ENCODE measurements at places on chromosomes 11 and 22. TPM values are rescaled to one million over a fixed set of nuclear protein-coding genes. Genes with fewer than 3 reads are reported as not detected.

DNA sequence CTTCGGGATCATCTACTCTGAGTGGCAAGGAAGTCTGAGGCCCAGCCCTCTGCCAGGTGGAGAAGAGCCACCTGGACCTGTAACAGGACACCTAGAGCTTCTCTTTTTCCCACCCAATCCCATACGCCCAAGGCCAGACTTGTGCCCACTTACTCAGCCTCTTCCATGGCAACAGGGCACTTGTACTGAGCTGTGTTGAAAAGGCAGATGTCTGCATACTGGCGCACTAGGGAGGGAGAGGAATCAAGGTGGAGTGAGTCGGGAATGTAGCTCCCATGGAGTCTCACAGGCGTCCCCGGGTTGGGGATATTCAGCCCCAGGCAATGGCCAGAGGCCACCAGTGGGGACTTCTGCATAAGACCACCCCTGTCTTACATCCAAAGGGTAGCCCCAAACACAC lies 36.1 kb downstream of the TPBGL start:
- peaks cover 15% of the 10 kb centered on the region for H3K4me1 ChIP-seq
- peak; percentile 6 for DNase-seq
- no peaks in the 10 kb centered on the region for H3K27me3 ChIP-seq
- H3K27ac ChIP-seq: peak overlapping the region; percentile 56
- H3K36me3 ChIP-seq: peaks cover 88% of the 10 kb centered on the region
- no peak overlapping the region for H3K4me3 ChIP-seq

DNA sequence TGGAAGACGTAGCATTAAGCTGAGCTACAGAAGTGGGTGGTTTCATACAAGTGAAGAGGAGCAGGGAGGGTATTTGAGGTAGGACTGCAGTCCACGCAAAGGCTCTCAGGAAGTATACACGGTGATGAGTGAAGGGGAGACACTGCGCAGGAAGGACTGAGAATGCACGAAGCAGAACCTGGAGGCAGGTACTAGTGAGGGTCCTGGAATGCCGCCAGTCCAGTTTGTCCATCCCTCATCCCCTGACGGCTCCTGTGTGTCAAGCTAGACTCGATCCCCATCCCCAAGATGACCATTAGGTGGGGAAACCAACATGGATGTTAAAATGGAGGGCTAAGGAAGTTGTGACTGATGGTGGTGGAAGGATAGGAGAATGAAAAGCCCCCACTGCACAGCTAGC lies 23.8 kb downstream of the ART5 start:
- no peak overlapping the region for H3K27ac ChIP-seq
- no peaks in the 10 kb centered on the region for H3K27me3 ChIP-seq
- H3K36me3 ChIP-seq: no peaks in the 10 kb centered on the region
- peaks cover 10% of the 10 kb centered on the region for H3K4me1 ChIP-seq
- no peak for DNase-seq

DNA sequence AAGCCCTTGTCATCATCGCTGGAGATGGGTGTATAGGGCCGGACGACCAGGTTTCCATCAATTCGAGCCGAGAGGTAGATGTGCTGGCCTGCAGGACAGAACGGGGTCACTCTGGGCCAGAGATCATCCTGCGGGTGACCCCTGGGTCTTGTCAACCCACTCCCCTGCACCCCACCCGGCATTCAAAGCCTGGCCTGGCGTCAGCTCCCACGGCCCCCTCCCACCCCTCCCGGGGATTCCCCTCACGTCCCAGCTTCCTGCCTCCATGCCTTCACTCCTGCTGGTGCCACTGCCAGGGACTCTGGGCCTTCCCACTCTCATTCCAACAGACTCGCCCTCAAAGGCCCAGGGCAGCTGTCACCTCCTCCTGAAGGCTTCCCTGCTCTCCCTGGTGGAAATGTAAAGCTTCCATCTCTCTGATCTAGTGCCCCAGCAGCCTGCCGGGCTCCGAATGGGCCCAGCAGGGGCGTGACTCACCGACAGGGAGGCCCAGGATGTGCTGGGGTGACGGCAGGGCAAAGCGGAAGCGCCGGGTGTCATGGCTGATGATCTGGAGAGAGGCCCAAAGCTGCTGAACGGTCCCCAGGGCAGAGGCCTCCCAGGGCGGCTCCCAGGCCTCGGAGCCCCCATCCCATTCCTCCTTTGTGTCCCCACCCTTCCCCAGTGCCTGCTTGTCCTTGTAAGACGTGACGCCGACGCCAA lies 9.3 kb downstream of the ATP5MGL start:
- H3K4me1 ChIP-seq: peaks cover 11% of the 10 kb centered on the region
- H3K36me3 ChIP-seq: peaks cover 95% of the 10 kb centered on the region
- no peaks in the 10 kb centered on the region for H3K27me3 ChIP-seq
- DNase-seq: no peak
- H3K27ac ChIP-seq: no peak overlapping the region

GRCh38 chr11:121033635-121034034 lies 9.7 kb downstream of the TBCEL start:
- DNase-seq: no peak
- H3K4me1 ChIP-seq: peaks cover 3% of the 10 kb centered on the region
- H3K36me3 ChIP-seq: no peaks in the 10 kb centered on the region
- H3K4me3 ChIP-seq: no peak overlapping the region

DNA sequence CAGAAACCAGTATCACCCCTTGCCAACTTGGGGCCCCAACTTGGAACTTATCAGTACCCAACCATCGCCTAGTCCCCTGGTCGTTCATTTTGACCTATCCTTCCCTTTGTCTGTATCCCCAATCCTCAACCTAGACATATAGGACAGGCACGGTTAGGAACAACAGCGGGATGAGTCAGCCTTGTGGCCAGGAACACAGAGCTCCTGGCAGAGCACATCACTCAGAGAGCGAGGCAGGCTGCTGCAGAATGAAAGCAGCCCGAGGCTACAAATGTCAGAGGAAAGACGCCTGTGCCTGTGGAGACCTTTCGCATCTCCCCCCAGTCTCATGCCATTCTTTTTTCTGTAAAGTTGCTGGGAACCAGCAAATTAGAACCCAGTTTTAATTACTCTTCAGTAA lies 14.6 kb downstream of the DKK3 start:
- no peaks in the 10 kb centered on the region for H3K27me3 ChIP-seq
- H3K27ac ChIP-seq: no peak overlapping the region
- H3K4me3 ChIP-seq: no peak overlapping the region
- H3K4me1 ChIP-seq: no peaks in the 10 kb centered on the region
- DNase-seq: peak; percentile 46

DNA sequence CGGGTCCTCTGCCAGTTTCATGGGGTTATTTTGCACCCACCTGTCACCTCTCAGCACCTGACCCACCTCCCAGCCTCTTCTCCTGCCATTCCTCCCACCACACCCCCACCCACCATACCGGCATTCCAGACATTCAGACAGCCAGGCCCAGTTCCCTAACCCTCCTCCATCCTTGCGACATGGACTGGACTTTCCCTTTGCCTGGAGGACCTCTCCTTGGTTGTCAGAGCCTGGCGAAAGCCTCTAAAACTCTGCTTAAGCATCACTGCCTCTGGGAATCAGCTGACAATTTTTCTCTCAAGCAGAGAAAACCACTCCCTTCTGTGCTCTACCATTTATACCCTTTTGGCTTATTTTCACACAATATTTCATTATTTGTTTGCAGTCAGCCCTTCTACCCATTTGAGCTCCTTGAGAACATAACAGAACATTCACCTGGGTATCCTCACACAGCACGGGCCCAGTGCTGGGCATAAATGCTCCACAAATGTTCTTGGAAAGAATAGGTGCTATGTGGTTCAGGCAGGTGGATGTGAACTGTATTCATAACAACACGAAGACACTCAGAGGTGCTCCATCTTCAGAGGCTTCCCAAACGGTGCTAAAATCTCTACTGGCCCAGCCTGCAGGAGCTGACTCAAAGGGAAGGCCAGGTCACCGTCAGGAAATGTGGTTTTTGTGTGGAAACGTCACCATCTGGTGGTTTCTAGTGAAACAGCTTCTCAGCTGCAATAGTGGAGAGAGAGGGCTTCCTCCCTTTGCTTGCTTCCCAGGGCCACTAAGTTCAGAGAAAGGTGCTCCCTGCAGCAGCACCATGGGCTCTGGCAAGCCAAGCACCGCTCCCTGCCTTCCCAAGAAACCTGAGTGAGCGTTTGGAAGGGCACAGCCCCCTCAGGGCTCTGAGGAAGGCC lies 10.4 kb downstream of the SPATA19 start:
- DNase-seq: no peak
- no peak overlapping the region for H3K4me3 ChIP-seq
- no peak overlapping the region for H3K27ac ChIP-seq
- no peaks in the 10 kb centered on the region for H3K36me3 ChIP-seq

DNA sequence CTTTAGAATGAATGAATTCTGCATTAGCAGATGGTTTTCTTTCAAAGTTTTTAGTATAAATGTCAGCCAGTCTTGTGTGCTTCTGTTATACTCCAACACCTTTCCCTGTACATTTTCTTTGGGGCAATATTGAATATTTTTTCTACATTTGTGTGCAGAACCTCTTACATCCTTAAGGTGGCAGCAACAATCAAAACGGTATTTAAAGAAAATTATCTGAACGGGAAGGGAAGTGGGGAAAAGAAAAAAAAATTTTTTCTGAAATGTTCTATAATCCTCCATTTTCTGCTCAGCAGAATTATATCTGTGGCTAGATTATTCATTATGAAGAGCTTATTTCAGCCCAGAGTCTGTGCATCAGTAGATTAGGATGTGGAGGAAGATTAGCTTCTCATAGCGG lies 347.3 kb upstream of the RAG2 start:
- H3K4me1 ChIP-seq: no peaks in the 10 kb centered on the region
- H3K27ac ChIP-seq: no peak overlapping the region
- no peak for DNase-seq
- H3K27me3 ChIP-seq: no peaks in the 10 kb centered on the region
- H3K4me3 ChIP-seq: no peak overlapping the region
- no peaks in the 10 kb centered on the region for H3K36me3 ChIP-seq

DNA sequence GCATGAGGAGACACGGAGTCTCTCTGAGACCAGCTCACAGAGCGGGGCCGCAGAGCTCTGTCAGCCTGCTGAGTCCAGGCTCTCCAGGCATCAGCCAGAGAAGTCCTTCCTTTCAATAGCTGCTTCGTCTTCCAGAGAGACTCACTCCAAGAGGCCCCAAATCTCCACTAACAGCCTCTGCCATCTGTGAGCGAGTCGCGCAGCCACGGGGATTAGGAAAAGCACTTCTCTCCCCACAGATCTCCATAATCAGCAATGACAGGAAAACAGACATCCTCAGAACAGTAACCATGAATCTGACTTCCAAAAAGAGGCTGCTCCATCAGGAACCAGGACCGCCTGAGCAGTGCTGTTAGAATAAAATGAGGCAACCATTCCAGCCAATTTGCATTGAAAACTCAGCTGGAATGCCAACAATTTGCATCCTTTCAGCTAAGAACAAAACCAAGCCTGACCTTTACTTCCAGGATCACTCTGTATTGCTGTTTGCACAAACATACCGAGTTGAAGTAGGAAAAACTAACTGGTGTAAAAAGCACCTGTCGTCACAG lies 65.4 kb downstream of the SMCO4 start:
- no peaks in the 10 kb centered on the region for H3K27me3 ChIP-seq
- H3K27ac ChIP-seq: no peak overlapping the region
- H3K4me1 ChIP-seq: no peaks in the 10 kb centered on the region
- H3K4me3 ChIP-seq: no peak overlapping the region

GRCh38 chr11:122413677-122414076 lies 241.8 kb upstream of the UBASH3B start:
- H3K27me3 ChIP-seq: no peaks in the 10 kb centered on the region
- H3K4me1 ChIP-seq: no peaks in the 10 kb centered on the region
- H3K4me3 ChIP-seq: no peak overlapping the region
- no peaks in the 10 kb centered on the region for H3K36me3 ChIP-seq
- no peak for DNase-seq

RAB36 gene
- 3.8 TPM for total RNA-seq

C11orf42 gene
- not detected for total RNA-seq

DSCAML1 gene
- total RNA-seq: 1.3 TPM

C22orf42 gene
- not detected for total RNA-seq

MUC6 gene
- total RNA-seq: not detected

BBOX1 gene
- total RNA-seq: not detected

LAYN gene
- 17.5 TPM for total RNA-seq

FOXRED2 gene
- total RNA-seq: 15.3 TPM

HEPHL1 gene
- total RNA-seq: not detected

CYB5R2 gene
- total RNA-seq: 14.2 TPM

GALNT18 gene
- total RNA-seq: 55.5 TPM
